Skin of body (tissue), 3 donors: ENCODE measurements at places on chromosomes 3 and 15. TPM values are rescaled to one million over a fixed set of nuclear protein-coding genes. Genes with fewer than 3 reads are reported as not detected.

The DCUN1D1 gene
- 36.6 TPM for total RNA-seq

- DNase-seq = no peak
Measured at GRCh38 chr3:26198609-26199008, 408.7 kb downstream of the OXSM start.

DNA sequence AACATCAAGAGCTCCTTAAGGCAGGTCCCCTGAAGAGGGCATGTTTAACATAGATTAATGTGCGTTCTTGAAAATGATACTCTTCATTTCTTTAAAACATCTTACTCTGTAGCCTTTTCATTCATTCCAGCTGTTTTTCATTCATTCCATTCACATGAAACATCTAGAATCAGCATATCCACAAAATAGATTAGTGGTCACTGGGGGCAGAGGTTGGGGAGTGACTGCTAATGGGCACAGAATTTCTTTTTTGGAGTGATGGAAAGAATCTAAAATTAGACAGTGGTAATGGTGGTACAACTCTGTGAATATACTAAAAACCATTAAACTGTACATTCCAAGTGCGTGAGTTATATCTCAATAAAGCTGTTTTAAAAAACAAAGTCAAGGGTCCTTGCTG, 15.4 kb upstream of the CXCR6 start:
- no peak for DNase-seq

GRCh38 chr15:95843241-95843910, 487.1 kb upstream of the NR2F2 start:
- DNase-seq = no peak
